ENCODE measurements at places on chromosomes 3 and 15.

- DNase-seq: no peak
Measured at GRCh38 chr3:126433105-126433430, 38.4 kb downstream of the CFAP100 start.

DNA sequence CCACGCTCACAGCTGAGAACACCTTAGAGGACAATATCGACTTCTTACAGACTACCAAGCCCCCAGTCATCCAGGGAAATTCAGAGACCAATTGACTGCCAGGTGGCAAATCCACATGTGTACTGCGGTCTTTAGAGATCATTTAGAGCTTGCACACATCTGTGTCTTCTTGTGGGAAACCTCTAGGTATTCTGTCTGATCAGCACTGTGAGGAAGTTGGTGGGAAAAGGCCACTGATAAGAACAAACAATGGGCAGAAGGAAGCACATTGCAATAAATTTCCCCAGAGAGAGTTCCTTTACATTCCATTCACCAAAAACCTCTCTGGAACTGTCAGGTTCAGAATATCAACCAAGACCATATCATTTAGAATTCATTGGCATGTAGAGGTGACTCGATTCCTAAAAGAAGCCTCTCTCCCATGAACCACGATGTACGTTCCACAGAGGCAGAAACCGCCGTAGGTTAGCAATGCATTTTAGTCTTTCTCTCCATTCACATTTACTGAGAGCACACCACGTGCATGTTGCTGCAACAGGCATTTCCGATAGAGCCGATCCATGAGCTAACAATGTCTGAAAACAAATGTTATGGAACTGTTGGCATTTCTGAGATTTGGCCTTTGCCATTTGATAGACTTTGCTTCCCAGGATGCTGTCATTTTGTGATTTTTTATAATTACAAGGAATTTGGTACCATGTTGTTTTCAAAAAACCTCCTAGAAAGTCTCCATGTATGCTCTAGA is 287.3 kb upstream of the TPRG1 start:
- DNase-seq: no peak

DNA sequence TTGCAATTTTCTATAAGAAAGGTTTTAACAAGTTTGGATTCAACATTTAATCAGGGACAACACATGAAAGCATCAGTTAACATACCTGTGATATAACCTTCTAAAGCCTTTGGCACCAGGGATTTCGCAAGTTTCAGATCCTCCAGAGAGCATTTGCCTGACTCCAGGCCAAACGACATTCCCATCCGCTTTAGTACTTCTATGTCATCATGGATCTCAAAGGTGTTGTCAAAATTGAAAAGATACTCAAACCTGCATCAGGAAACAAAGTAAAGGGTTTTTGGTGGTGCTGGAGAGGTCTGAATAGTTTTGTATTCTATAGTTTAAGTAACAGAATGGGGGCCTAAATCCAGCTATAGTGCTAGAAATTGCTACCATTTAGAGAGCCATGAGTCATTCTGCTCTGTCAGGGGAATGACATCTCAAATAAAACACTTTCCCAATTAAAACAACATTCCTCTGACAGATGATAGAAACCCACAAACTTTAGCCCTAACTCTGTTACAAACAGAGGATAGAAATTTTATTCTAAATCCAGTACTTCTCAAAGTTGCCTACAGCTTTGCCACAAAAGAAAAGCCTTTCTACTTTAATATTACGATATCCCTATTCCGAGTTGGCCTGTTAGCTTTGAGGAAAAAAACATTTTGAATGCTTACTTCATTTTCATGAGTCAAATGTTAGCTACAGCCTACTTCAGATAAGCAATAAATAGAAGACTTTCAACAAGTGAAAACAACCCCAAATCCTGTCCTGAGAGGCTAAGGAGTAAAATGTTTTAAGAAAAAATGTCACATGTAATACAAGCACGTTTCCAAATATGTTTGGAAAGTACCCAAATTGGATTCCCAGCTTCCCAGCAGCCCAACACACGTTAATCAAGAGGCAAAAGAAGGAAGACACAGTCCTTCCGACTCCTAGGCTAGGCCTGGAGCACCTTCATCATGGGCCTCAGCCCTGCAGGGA is 83.4 kb downstream of the ATP1B3 start:
- no peak for DNase-seq

DNA sequence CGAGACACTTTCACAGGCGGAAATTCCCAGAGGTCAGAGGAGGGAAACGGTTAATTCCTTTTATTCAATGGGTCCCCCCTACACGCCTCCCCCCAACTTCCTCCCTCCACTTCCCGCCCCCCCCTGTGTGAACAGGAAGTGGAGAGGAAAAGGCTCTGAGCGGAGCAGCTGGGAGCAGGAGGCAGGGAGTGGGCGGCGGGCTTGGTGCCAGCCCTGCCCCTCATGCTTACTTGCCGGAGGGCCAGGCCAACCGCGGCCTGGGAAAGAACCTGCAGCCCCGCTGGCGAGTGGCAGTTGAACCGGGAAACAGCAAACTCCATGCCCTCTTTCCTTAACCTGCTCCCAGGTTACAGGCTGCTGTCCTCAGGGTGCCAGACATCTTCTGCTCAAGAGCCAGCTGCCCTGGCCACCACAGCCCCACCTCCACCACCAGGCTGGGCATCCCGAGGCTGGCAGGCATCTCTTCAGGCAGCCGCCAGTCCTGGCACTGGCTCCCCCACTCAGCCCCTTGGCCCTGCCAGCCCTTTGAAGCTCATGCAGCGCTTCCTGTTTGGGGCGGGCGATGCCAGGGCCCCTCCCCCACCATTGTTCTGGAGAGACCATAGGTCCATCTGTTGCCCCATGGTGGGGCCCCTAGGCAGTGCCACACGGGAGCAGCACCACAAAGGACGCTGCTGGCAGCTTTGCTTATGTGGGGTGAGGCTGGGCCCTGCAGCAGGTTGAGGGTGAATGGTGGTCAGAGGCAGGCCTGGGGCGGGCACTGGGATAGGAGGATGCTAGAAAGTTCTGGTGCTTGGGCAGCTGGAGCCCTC is 12.9 kb downstream of the VPS18 start:
- no peak for DNase-seq
